ENCODE measurements at places on chromosomes 3 and 15.

GRCh38 chr3:169118666-169119370, 544.7 kb downstream of the MECOM start:
- DNase-seq = no peak

- no peak for DNase-seq
Measured at GRCh38 chr3:171797873-171798272, 12.4 kb downstream of the PLD1 start.

DNA sequence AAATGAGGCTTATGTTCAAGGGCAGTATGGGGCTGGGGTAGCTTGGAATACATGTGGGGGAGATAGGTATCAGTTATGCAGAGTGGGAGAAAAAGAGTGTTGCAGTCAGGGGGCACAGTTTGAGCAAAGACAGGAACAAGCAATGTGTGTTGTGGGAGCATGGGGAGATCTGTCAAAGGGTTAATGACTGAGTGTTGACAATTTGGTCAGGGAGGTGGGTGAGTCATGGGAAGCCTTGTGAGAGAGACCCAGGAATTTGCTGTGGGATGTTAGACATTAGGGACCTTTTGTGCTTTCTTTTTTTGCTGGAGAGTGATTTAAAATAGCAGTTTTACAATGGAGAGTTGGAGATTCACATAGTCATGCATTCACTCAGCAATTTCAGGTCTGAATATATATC, 221.6 kb upstream of the NR2E3 start:
- DNase-seq = no peak

GRCh38 chr15:90412356-90413194, 24.5 kb downstream of the IQGAP1 start:
- no peak for DNase-seq

DNA sequence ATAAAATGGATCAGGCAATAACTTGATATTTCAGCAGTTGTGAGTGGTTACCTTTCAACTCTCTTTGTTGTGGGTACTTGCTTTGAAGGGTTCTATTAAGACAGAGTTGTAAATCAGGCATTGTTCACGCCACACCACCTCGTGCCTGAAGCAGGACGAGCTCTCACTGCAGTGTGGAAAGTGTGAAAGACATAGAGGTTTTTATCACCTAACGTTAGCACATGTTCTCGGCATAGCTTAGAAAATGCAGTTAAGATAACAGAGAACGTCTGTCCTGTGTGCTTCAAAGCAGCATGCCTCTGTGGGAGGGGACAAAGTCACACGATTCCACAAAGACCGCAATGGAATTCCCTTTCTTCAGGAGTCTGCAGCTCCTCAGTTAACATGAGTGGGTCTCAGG, 7.8 kb downstream of the ADAMTS17 start:
- no peak for DNase-seq

DNA sequence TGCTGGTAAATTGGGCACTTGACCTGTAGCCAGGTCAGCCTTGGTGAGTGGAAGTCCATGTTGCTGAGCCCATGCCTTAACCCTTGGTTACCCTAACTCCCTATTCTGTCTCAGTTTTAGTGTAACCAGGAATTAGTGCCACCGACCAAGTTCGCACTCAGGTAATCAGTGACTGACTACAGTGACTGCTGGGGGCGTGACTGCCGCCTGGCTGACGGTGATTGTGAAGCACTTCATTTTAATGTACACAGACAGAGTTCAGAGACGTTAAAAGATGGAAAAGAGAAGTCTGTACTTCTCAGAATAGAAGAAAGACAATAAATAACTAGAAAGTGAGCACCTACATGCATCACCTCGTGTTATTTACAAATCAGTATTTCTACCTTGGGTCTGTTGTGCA, 17.3 kb downstream of the CFAP161 start:
- DNase-seq = no peak

GRCh38 chr3:66723231-66723630, 222.4 kb upstream of the LRIG1 start:
- DNase-seq = no peak

- no peak for DNase-seq
Measured at GRCh38 chr3:78571486-78571885, 1196.3 kb downstream of the ROBO1 start.

GRCh38 chr15:77831986-77832385, 199.3 kb upstream of the LINGO1 start:
- DNase-seq = no peak

DNA sequence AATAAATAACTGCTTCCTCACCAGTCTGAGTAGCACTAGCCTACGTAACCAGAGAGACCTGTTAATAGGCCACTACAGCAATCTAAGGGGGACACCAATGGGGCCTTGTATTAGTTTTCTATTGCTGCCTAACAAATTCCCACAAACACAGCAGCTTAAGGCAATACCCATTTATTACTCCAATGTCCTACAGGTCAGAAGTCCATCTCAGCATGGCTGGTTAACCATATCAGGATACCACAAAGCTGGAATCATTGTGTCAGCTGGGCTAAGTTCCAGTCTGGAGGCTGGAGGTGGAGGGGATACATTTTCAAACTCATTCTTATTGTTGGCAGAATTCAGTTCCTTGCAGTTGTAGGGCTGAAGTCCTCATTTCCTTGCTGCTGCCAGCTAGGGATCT, 331.9 kb downstream of the ULK4 start:
- no peak for DNase-seq

- DNase-seq = no peak
Measured at GRCh38 chr15:82951472-82952157, 905 bp downstream of the HOMER2 start.

- DNase-seq = no peak
Measured at GRCh38 chr3:148433665-148434064, 264.0 kb upstream of the AGTR1 start.

- DNase-seq = no peak
Measured at GRCh38 chr3:156721687-156722618, 47.6 kb downstream of the TIPARP start.

DNA sequence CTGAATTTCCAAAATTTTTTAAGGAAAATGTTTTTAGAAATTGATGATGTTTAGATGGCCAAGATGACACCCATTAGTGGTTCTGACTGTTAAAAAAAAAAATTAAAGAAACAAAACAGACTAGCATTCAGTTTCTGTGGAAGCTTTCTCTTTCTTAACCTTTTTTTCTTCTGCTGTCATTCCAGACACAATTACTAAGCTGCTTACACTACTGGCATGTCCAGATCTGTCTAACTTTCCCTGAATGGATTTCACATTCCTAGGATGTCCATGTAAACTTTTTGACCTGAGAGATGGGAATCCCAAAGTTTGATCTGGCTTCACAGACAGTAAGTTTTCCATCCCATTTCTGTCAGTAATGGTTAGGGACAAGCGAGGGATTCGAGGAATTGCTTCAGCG, 10.3 kb upstream of the MTMR10 start:
- no peak for DNase-seq

DNA sequence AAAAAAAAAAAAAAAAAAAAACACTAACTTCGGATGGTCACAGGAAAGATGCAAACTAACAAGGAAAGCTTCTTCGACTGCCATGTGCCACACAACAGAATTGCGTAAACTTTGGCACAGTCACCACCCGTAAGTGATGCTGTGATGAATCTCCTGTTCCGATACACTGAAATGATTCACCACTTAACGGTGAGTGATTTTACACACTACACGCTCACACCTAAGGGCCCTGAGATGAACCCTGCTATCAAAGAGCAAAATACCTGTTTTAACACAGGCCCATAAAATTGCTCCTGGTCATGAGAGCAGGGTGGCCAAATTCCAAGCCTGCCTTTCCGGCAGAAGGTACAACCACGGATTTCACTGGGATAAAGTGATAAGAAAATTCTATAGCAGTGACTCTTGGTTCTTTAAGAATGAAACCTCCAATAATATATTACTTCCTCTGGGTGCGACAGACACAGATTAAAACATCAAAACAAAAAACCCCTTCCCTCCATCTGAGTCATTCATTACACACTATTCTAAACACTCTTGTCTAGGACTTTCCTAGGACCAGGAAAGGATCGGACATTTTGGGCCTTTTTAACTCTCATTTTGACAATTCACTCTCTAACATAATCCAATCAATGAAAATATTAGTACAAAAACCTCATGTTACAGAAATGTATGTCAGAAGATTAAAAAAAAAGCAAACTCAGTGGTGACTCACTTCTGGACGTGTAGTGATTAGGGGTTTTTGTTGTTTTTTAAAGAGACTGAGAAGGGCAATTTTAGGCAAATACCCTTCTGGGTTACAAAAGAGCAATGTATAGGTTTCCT, 28.3 kb downstream of the LRIG1 start:
- no peak for DNase-seq

DNA sequence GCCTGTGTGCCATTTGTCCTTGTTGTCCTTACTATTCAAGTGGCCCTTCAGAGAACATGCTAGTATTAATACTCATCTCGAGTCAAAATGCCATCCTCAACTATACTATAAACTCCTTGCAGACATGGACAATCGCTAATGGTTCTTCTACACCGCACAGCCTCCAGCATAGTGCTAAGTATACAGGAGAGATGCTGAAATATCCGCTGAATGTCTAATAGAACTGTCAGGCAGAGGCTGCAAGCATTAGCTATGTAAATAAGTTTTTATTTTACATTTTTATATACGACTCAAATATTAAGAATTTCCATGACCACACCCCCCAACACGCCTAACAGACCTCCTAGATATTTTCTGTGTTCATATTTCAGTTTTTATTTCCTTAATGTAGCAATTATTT, 39.4 kb downstream of the AAGAB start:
- no peak for DNase-seq

DNA sequence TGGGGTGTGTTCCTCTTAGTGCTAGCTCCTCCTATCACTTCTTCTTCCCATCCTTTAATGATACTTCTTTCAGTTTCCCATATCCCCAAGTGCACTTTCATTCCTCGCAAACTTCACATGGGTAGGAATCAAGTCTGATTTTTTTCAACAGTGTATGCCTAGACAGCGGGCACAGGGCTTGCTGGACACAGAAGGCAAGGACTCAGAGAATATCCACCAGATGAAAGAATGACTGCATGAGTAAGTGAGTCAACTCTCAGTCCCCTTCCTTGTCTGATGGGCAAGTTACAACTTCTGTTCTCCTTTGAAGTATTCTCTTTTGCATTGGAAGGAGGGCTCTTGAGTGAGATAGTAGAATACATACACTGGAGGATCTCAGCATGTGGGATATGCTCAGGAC, 3.1 kb upstream of the SQOR start:
- DNase-seq = no peak

DNA sequence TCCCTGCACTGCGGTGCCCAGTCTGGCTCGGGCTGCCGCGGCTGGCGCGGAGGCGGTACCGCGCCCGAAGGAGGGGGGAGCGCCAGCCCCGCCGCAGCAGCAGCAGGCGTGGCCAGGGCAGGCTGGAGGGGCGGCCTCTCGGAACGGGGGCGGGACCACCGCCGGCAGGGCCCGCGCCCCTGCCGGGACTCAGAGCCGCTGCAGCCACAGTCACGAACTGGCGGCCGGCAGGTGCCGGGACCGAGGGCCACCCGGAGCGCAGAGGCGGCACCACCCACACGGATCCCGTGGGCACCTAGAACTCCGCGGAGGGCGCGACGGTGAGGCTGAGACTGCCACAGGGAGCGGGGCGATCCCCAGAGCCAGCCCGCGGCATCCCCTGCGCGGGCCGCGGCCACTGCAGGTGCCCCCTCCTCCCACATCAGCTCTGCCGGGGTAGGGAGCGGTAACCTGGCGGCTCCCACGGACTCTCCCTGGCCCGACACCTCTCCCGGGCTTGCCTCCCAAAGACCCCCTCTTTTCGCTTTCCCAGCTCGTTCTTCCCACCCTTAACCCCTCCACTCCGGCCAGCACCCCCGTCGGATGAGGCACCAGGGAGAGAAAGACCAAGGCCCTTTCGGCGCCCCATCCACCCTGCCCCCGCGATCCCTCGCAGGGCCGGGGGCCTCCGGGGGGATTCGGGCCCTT, at the start of gene VWA5B2:
Gene VWA5B2, plus strand, starts transcription at position 192 of the 687 bp plus-strand sequence. CDS start 944 bp downstream, outside the sequence.
- no peak for DNase-seq

DNA sequence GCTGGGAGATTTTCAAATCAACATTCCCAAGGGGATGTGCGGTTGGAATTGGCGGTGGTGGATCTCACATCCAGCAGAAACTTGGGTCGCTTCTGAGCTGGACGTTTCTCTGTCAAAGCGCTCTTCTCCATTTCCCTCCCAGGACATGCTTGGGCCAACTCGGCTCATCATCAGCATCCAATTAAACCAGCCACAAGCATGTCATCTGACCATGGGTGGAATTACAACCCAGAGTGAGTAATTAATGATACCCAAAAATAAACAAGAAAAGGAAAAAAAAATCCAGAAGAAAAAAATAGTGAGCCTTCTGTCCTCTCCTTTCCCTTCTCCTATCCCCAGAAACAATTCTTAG, 111.2 kb downstream of the XXYLT1 start:
- no peak for DNase-seq

DNA sequence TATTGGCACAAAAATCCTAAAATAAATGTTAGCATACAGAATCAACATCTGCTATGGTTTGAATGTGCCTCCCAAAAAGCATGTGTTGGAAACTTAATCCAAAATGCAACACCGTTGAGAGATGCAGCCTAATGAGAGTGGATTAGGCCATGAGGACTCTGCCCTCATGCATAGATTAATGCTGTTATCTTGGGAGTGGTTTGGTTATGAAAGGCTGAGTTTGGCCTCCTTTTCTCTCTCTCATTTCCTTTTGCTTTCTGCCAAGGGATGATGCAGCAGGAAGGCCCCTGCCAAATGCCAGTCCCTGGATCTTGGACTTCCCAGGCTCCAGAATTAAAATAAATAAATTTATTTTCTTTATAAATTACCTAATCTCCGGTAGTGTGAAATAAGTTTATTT, 49.4 kb downstream of the SYNM start:
- DNase-seq = no peak

GRCh38 chr3:194816748-194817591, 131.3 kb downstream of the FAM43A start:
- DNase-seq = no peak

DNA sequence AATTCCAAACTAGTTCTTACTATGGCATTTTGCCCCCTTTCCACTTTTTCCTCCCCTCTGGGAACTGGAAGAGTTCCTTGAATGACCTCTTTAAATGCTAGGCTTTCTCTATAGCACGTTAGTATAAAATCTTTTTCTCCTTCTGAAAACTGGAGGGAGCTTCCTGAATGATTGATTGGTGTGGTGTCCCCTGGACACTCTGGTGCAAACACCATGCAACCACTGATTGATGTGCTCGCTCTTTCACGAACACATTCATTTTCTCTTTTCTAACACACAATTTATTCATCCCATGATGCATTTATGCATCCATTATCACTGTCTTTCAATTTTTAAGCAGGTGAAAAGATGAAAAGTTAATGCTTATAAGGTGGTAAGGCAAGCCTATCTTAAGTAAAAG, 159.1 kb upstream of the NANOGP8 start:
- DNase-seq = no peak

- DNase-seq = no peak
Measured at GRCh38 chr15:74200412-74200815, 2.2 kb downstream of the STRA6 start.

GRCh38 chr3:183532620-183533411, 22.7 kb downstream of the KLHL6 start:
- DNase-seq = no peak

DNA sequence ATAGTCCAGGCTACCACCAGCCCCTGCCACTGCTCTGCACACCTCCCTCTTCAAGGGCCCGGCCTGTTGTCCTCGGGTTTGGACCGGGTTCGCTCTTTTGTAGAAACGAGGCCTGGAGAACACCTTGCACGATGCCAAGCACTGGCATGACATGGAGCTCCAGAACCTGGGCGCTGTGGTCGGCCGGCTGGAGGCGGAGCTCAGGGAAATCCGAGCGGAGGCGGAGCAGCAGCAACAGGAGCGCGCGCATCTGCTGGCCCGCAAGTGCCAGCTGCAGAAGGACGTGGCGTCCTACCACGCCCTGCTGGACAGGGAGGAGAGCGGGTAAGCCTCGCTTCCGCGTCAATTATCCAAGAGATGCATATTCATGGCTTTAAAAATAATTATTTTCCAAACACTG, 72.4 kb downstream of the BFSP2 start:
- no peak for DNase-seq

Measured in ovary (tissue), 10 donors.